Anterior cingulate cortex (tissue), 58 donors: ENCODE measurements at places on chromosomes 7 and 10.

DNA sequence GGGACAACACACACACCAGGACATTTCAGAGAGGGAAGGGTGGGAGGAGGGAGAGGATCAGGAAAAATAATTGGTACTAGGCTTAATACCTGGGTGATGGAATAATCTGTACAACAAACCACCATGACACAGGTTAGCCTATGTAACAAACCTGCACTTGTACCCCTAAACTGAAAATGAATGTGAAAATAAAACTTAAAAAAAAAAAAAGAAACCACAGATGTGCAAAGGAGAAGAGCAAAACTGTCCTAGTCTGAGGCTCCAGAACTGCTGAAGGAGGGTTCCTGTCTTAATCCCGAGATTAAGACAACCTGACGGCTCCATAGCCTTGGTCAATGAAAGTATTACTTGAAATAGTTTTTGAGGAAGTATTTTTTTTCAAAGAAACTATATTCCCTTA lies 423.0 kb downstream of the NEBL start:
- no peak for DNase-seq

DNA sequence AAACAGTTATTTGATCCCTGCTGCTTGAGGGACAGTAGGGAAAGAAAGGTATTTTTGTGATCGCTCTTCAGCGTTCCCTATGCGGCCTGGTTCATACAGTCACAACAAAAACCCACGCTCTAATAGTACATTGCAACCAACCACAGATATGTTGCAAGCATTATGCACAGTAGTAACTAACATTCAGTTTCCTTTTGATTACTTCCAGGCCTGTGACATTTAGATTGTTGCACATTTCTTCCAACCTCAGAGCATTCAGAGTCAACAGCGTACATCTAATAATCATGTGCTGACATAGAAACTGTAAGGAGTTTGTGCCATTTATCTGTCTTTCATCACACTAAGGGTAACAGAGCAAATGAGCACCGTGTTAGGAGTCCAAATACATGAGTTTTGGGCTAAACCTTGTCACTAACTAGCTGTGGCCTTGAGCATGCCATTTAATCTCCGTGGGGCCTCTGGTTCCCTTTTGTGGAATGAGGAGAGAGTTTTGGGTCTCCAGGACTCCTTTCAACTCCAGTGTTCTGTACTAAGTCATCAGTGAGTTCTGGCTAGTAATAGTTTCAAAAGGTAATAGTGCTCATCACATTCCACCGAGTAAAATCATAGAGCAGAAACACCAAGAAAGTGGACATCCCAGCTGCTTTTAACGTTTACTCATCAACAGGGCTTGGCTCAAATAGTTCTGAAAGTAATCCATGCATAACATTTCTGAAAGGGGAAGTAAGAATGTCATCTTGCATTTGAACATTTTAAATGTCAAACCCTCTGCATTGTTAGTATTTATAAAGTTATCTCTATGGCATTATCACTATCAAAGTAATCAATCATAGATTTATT lies 99.0 kb upstream of the FZD1 start:
- no peak for DNase-seq

DNA sequence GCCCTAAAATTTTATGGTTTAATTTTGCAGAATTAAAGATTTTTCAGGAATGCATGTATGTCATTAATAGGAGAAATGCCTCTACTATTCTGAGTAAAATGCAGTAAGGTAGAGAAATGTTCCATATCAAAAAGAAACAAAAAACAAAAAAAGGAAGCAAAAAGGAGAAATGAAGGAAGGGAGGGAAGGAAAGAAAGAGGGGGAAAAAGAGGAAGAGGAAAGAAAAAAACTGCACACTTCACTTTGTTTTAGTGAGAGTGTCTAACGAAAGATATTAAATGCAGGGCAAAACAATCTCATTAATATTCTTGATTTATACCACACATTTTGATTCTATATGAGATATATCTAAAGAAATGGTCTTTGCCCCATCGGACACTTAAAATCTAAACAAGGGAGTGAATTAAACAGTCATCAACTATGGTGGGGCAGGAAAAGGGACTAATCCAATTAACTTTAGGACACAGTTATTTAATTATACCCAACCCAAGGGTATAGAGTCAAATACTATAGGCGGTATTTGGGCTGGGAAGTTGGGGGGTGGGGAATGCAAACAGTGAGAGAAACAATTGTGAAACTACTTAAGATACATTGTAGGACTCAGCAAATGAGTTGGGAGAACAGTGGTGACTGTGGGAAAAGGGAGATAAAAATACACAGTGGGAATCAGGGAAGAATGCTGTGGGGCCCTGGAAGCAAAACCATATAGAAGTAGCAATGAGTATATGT lies 27.0 kb downstream of the IMMP2L start:
- DNase-seq, result no peak

DNA sequence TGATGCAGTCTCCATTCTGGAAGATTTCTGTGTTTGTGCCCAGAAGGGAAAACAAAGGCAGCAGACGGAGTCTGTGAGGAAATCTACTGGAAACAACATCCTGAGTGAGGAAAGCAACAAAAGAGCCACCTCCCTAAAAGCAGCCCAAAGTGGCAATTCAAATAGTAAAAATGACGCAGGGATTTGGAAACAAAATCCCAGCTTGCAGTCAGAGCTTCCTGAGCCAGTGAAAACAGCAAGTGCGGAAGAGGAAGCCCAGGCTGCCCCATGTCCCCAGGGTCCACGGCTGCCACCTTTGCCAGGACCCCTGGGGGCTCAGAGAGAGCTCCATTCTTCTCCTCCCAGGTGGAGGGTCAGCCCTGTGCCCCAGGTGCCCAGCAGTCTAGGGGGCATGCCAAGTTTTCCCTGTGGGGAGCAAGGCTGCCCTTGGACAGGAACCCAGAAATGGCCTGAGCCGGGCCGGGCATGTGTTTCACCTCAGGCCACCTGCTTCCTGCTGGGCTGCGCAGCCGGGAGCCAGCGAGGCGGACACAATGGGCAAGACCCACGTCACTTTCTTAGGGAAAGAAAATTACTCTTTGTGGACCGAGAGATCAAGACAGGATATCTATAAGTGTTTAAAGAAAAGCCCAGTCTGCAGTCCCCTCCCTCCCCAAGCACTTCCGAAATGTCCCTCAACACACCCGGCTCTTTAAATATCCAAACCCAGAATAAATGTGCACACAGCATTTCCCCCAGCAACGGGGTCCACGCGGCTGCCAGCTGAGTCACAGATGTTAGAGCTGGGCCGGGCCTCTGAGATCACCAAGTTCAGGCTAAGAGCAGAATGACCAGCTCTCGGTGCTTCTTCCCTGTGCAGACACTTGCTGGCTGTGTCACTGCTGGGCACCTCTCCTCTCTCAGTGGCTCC lies 231.1 kb downstream of the ARHGAP12 start:
- peak; percentile 68 for DNase-seq

- no peak for DNase-seq
Measured at GRCh38 chr7:66110856-66111255, 3.8 kb upstream of the CRCP start.

- DNase-seq, result no peak
Measured at GRCh38 chr7:156368053-156368843, 272.3 kb upstream of the RNF32 start.

- DNase-seq, result no peak
Measured at GRCh38 chr7:54336800-54337199, 205.4 kb upstream of the VSTM2A start.

GRCh38 chr10:124522933-124523871 lies 61.6 kb downstream of the LHPP start:
- DNase-seq, result no peak

GRCh38 chr10:113337142-113337541 lies 215.7 kb upstream of the HABP2 start:
- no peak for DNase-seq
